ENCODE measurements at places on chromosomes 2 and 18.

GRCh38 chr2:238158018-238158508 is 707 bp upstream of the ERFE start:
- peaks cover 15% of the 10 kb centered on the region for H3K4me1 ChIP-seq
- H3K27ac ChIP-seq, result no peak overlapping the region

DNA sequence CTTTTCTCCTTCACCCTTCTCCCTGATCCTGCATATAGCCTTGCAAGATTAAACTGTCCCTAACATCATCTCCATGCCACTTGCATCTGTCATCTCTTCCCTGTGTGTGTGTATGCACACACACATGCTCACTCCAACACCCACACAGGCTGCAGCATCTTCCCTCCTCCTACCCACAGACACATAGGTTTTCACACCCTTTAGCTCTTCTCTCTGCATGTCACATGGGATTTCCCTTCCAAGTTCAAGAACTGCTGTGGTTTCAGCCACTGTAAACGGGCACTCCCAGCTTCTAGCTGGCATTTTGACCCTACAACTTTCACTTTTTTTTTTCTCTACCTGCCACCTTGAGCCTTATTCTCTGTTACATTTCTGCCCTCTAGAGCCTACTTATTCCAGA is 6.4 kb downstream of the CELF4 start:
- H3K27me3 ChIP-seq, result peaks cover 20% of the 10 kb centered on the region
- no peak overlapping the region for H3K4me3 ChIP-seq
- no peaks in the 10 kb centered on the region for H3K36me3 ChIP-seq
- H3K27ac ChIP-seq, result no peak overlapping the region
- H3K4me1 ChIP-seq, result no peaks in the 10 kb centered on the region

GRCh38 chr2:103887625-103888024 is 966.3 kb upstream of the POU3F3 start:
- H3K36me3 ChIP-seq, result no peaks in the 10 kb centered on the region
- no peak for DNase-seq
- no peak overlapping the region for H3K4me3 ChIP-seq
- no peak overlapping the region for H3K27ac ChIP-seq
- H3K27me3 ChIP-seq, result no peaks in the 10 kb centered on the region

GRCh38 chr2:75609937-75610508 is 36.6 kb upstream of the MRPL19 start:
- DNase-seq, result no peak
- H3K4me1 ChIP-seq, result peaks cover 4% of the 10 kb centered on the region
- peaks cover 27% of the 10 kb centered on the region for H3K27me3 ChIP-seq
- no peak overlapping the region for H3K27ac ChIP-seq

DNA sequence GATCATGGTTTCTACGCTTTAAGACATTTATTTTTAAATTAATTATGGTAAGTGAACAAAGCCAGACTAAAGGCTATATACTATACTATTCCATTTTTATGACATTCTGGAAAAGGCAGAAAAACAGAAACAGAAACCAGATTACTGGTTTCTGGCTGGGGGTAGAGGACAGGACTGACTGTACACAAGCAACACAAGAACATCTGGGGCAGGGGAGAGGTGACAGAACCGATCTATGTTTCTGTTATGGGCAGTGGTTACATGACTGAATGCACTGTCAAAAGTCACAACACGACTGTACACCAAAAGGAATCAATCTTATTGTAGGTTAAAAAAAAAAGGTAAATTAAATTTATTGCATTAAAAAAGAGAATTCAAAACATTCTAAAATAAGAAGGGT is 64.7 kb downstream of the PTPN2 start:
- H3K27ac ChIP-seq, result no peak overlapping the region
- H3K27me3 ChIP-seq, result no peaks in the 10 kb centered on the region
- peaks cover 54% of the 10 kb centered on the region for H3K36me3 ChIP-seq

GRCh38 chr2:2645162-2645855 is 314.2 kb upstream of the MYT1L start:
- H3K36me3 ChIP-seq, result no peaks in the 10 kb centered on the region
- no peak for DNase-seq
- peaks cover 24% of the 10 kb centered on the region for H3K4me1 ChIP-seq
- no peaks in the 10 kb centered on the region for H3K27me3 ChIP-seq

- H3K27me3 ChIP-seq, result no peaks in the 10 kb centered on the region
- no peaks in the 10 kb centered on the region for H3K4me1 ChIP-seq
- DNase-seq, result no peak
- H3K36me3 ChIP-seq, result no peaks in the 10 kb centered on the region
- no peak overlapping the region for H3K27ac ChIP-seq
These were observed 66.3 kb upstream of the XPO1 start for GRCh38 chr2:61604433-61604832.

GRCh38 chr18:50749421-50749820 is 70.4 kb downstream of the MRO start:
- H3K27me3 ChIP-seq, result peaks cover 12% of the 10 kb centered on the region
- no peak overlapping the region for H3K4me3 ChIP-seq
- H3K27ac ChIP-seq, result no peak overlapping the region
- H3K4me1 ChIP-seq, result no peaks in the 10 kb centered on the region

DNA sequence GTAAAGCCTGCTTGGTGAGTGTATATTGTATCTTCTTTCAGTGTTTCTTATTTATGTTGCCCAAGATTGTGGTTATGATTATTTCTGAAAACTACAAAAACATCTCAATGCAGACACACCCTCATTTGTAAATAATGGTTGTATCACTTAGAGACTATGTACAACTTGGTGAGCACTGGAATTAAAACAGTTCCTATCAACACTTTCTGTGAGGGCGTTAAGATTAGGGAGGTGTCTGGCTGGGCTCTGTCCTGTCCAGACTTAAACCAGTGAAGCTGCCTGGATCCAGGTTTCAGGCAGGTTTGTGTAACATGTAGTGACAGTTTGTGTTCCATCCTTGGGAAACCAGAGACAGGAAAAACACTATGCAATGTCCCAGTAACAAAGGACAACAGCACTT is 49.7 kb downstream of the CTAGE1 start:
- no peaks in the 10 kb centered on the region for H3K27me3 ChIP-seq
- no peak for DNase-seq
- no peaks in the 10 kb centered on the region for H3K36me3 ChIP-seq
- H3K27ac ChIP-seq, result no peak overlapping the region
- H3K4me1 ChIP-seq, result no peaks in the 10 kb centered on the region
- no peak overlapping the region for H3K4me3 ChIP-seq

DNA sequence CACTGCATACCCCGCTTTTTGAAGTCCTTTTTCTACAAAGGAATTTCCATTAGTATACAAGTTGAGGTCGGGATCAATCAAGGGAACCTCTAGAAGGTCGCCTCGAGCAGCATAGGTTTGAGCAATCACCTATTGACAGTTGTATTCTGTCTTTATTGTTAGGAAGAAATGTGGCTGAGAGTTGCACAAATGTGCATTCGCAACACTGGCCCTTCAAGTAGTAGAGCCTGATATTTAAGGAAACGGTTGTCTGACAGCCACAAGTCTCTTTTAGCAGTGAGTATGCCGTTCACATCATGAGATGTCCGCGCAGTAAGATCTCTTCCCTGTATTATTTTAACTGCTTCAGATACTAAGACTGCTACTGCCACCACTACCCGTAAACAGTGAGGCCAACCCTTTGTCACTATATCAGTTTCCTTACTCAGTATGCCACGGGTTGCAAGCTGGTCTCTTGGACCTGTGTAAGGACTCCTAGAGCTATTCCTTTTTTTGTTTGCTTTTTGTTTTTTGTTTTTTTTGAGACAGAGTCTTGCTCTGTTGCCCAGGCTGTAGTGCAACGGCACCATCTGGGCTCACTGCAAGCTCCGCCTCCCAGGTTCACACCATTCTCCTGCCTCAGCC is 10.0 kb upstream of the STARD7 start:
- no peak overlapping the region for H3K27ac ChIP-seq
- no peaks in the 10 kb centered on the region for H3K4me1 ChIP-seq
- no peak for DNase-seq
- H3K27me3 ChIP-seq, result no peaks in the 10 kb centered on the region
- no peak overlapping the region for H3K4me3 ChIP-seq

GRCh38 chr2:168183308-168183997 is 63.9 kb downstream of the STK39 start:
- no peaks in the 10 kb centered on the region for H3K27me3 ChIP-seq
- H3K36me3 ChIP-seq, result peaks cover 36% of the 10 kb centered on the region

- H3K4me1 ChIP-seq, result peaks cover 24% of the 10 kb centered on the region
- no peak overlapping the region for H3K4me3 ChIP-seq
- H3K27ac ChIP-seq, result peak overlapping the region; percentile 28
- DNase-seq, result no peak
These were observed 23.4 kb downstream of the NRP2 start for GRCh38 chr2:205705511-205706349.

DNA sequence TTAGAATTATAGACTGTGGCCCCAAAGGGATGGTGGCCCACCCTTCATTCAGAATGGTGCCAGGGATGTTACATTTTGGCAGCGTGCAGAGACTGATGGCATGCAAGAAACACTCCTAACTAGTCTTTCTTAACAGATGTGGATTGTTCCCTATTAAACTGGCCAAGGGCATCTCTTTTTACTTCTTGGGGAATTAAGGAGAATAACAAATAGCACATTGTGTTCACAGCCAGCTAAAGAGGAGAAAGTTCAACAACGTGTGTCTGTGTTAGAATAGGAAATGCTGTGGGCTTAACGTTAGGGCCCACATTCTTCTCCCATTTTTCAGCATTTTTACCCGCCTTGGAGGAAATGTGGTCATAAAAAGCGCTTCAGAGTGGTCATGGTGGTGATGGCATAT is 404.8 kb downstream of the CDH2 start:
- no peaks in the 10 kb centered on the region for H3K27me3 ChIP-seq
- H3K36me3 ChIP-seq, result no peaks in the 10 kb centered on the region
- no peak for DNase-seq

- H3K4me1 ChIP-seq, result no peaks in the 10 kb centered on the region
- no peaks in the 10 kb centered on the region for H3K36me3 ChIP-seq
- DNase-seq, result no peak
- peaks cover 38% of the 10 kb centered on the region for H3K27me3 ChIP-seq
These were observed 14.2 kb downstream of the ECEL1 start for GRCh38 chr2:232473467-232473890.

- H3K4me3 ChIP-seq, result no peak overlapping the region
- no peaks in the 10 kb centered on the region for H3K36me3 ChIP-seq
- H3K4me1 ChIP-seq, result no peaks in the 10 kb centered on the region
- H3K27me3 ChIP-seq, result no peaks in the 10 kb centered on the region
- H3K27ac ChIP-seq, result no peak overlapping the region
These were observed 501.8 kb upstream of the RAB12 start for GRCh38 chr18:8107426-8107825.

GRCh38 chr2:19627359-19627758 is 268.9 kb upstream of the OSR1 start:
- H3K27ac ChIP-seq, result no peak overlapping the region
- no peaks in the 10 kb centered on the region for H3K4me1 ChIP-seq
- no peaks in the 10 kb centered on the region for H3K36me3 ChIP-seq
- no peaks in the 10 kb centered on the region for H3K27me3 ChIP-seq
- no peak for DNase-seq

DNA sequence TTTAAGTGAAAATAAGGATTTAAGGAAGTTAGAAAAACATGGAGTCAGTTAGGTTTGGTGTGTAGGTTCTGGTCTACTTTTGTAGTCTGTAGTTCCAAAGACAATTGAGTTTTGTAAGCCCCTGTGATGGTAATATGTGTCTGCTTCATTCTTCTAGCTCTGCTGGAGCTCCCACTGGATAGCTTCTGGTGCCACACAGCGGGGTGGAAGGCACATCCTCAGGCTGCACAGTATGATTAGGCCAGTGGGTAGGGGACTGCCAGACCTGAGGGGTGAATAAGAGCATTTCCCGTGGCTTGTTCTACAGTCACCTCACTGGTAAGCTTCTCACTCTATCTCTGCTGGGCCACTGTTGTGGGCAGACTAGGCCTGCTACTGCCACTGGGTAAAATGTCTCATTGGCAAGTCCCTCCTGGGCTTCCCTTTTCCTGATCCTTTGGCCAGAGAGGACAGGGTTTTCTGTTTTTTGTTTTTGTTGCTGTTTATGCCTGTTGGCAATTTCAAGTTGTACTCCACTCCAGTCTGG is 44.5 kb downstream of the TMEM131 start:
- no peak overlapping the region for H3K4me3 ChIP-seq
- H3K27me3 ChIP-seq, result no peaks in the 10 kb centered on the region
- H3K4me1 ChIP-seq, result peaks cover 18% of the 10 kb centered on the region
- no peak overlapping the region for H3K27ac ChIP-seq
- peaks cover 13% of the 10 kb centered on the region for H3K36me3 ChIP-seq

DNA sequence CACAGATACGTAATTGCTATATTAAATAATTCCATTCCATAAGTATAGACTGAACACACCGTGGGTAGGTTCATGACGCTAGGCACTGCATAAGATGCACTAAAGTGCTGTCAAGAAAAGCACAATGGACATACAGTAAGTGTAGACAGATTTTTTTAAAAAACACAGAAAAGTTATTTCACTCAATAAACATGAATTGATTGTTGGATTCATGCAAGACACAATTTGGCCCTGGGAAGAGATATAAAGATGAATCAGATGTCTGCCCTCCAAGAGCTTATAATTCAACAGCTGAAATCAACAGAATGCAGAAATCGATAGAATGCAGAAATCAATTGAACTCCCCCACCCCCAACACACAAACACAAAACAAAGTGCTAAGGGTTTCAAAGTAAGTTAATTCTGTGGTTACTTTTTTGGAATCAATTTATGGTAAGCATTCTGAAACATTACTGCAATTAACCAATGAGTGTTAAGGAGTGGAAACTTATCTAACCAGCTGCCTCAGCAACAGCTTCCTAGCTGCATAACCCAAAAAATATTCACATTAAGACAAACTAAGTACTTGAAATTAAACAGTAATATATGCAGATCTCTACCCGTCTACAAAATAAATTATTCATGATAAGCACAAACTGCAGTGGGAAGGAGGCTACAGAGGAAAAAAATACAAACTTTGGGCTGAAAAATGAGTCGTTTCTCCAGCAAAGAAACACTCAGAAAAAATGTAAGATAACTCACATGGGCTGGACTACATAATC is 1.6 kb downstream of the NBAS start:
- peaks cover 41% of the 10 kb centered on the region for H3K4me1 ChIP-seq
- DNase-seq, result no peak
- peak overlapping the region; percentile 57 for H3K4me3 ChIP-seq
- no peak overlapping the region for H3K27ac ChIP-seq
- peaks cover 13% of the 10 kb centered on the region for H3K36me3 ChIP-seq
- no peaks in the 10 kb centered on the region for H3K27me3 ChIP-seq

- H3K36me3 ChIP-seq, result no peaks in the 10 kb centered on the region
- no peak overlapping the region for H3K4me3 ChIP-seq
- no peak for DNase-seq
- no peak overlapping the region for H3K27ac ChIP-seq
- peaks cover 9% of the 10 kb centered on the region for H3K27me3 ChIP-seq
These were observed 49.2 kb downstream of the EEF1B2 start for GRCh38 chr2:206208900-206209299.

GRCh38 chr2:121189011-121189410 is 96.0 kb downstream of the TFCP2L1 start:
- no peak overlapping the region for H3K4me3 ChIP-seq
- no peaks in the 10 kb centered on the region for H3K27me3 ChIP-seq
- no peaks in the 10 kb centered on the region for H3K36me3 ChIP-seq
- DNase-seq, result no peak
